ENCODE measurements at places on chromosomes 1 and 21. TPM values are rescaled to one million over a fixed set of nuclear protein-coding genes. Genes with fewer than 3 reads are reported as not detected.

The TMIGD3 gene
- polyA plus RNA-seq: not detected

The YTHDF2 gene
- polyA plus RNA-seq: 110 TPM

The CD1E gene
- polyA plus RNA-seq: not detected

The FLG2 gene
- not detected for polyA plus RNA-seq

The CFHR2 gene
- not detected for polyA plus RNA-seq

The PRAMEF33 gene
- polyA plus RNA-seq: not detected

The TNFRSF14 gene
- polyA plus RNA-seq: 63.3 TPM

The MRPS14 gene
- polyA plus RNA-seq: 43.4 TPM

The PARK7 gene
- 304 TPM for polyA plus RNA-seq

The LMO4 gene
- polyA plus RNA-seq: 34.8 TPM

The TSPEAR gene
- polyA plus RNA-seq: not detected

The ZNF593OS gene
- 0.61 TPM for polyA plus RNA-seq

The GBP7 gene
- polyA plus RNA-seq: not detected

The TNFRSF8 gene
- 0.40 TPM for polyA plus RNA-seq

The KIAA0040 gene
- 85.7 TPM for polyA plus RNA-seq

The TRMT1L gene
- polyA plus RNA-seq: 22.5 TPM

The TNFSF4 gene
- polyA plus RNA-seq: 0.06 TPM

The KIF14 gene
- 0.16 TPM for polyA plus RNA-seq

The MYBPH gene
- polyA plus RNA-seq: not detected

The TUT4 gene
- polyA plus RNA-seq: 46.3 TPM

The SMCP gene
- polyA plus RNA-seq: not detected

The RXFP4 gene
- polyA plus RNA-seq: 0.78 TPM

The GBP6 gene
- not detected for polyA plus RNA-seq

The ESPN gene
- not detected for polyA plus RNA-seq

The TFAP2E gene
- polyA plus RNA-seq: 0.31 TPM

The FCRL2 gene
- polyA plus RNA-seq: 52.3 TPM

The KIAA1614 gene
- polyA plus RNA-seq: not detected

The ARMH1 gene
- 5.6 TPM for polyA plus RNA-seq

The LEFTY2 gene
- 0.20 TPM for polyA plus RNA-seq

The SPSB1 gene
- 1.8 TPM for polyA plus RNA-seq

The LCE1C gene
- not detected for polyA plus RNA-seq

The CFHR5 gene
- not detected for polyA plus RNA-seq

The CELA2A gene
- polyA plus RNA-seq: not detected

The RAB29 gene
- polyA plus RNA-seq: 92.2 TPM

The MTARC1 gene
- polyA plus RNA-seq: 1.6 TPM

The KRTAP11-1 gene
- polyA plus RNA-seq: not detected

The CACNA1S gene
- polyA plus RNA-seq: not detected

The RNU1-1 gene
- not detected for polyA plus RNA-seq

The OLIG2 gene
- polyA plus RNA-seq: not detected

The CRNN gene
- polyA plus RNA-seq: not detected

The TRIM67 gene
- polyA plus RNA-seq: not detected

The SERPINC1 gene
- polyA plus RNA-seq: not detected

The KLHL12 gene
- 15.3 TPM for polyA plus RNA-seq

The APCS gene
- not detected for polyA plus RNA-seq
